ENCODE measurements at places on chromosomes 3 and 15. TPM values are rescaled to one million over a fixed set of nuclear protein-coding genes. Genes with fewer than 3 reads are reported as not detected.

GRCh38 chr15:72685301-72685924 is 569 bp downstream of the HIGD2B start:
- peak overlapping the region; percentile 58 for H3K4me3 ChIP-seq
- no peaks in the 10 kb centered on the region for H3K4me1 ChIP-seq
- DNase-seq, result no peak
- peak overlapping the region; percentile 96 for H3K27ac ChIP-seq

The GP5 gene
- total RNA-seq, result 0.25 TPM

DNA sequence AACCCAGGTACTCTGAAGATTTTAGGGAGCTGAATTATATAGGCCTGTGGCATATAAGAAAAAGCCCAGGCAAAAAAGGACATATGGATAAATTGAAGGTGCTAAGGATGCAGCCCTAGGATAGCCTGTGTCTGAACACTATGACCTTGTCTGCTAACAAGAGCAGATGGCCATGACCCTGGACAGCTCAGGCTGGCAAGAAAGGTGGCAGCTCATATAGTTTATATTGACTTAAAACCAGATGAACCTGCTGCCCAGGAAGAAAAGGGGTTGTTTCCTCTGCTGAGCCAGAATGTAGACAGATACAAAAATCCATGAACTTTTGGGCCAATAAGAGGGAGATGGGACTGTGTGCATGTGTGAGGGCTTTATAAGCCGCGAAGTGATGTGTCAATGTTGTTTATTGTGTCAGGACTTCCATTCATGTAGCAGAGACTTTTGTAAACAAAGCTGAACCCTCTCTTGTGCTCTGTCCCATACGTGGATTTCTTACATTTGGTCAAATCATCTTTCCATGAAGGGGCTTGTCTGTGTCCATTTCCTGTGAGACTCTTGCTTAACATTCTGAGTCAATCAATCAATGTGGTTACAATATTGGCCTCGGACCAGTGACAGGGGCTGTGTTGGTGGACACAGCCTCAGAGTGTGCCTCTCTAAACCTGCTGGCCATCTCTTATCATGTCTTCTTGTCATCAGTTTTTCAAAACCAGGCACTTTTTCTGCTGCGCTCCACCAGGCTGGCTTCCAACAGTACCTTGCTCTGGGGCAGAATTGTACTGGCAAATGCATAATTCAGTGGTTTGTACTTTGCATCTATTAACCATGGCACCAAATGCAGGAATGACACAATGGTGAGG is 321.2 kb downstream of the WDR72 start:
- H3K27me3 ChIP-seq, result no peaks in the 10 kb centered on the region
- no peak for DNase-seq

The VEPH1 gene
- total RNA-seq, result 11.0 TPM

DNA sequence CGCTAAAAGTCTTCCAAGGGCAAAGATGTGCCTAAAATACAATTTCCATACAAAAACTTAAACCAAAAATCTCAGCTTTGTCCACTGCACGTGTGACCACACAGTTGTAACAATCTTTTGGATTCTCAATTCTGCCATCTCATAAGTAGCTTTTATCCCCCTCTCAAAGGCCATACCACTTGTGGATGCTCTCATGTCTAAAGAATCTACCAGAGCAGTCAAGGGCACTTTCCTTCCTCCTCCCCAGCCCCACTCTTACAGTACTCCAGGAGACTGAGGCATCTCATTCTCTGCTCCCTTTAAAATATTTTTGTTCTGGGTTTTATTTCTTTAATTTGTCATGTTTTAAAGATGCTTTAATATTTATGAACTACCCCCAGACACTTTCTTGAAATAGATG is 102.3 kb upstream of the PFN2 start:
- H3K4me1 ChIP-seq, result no peaks in the 10 kb centered on the region
- no peak overlapping the region for H3K27ac ChIP-seq
- DNase-seq, result no peak
- H3K4me3 ChIP-seq, result no peak overlapping the region
- H3K36me3 ChIP-seq, result no peaks in the 10 kb centered on the region

The FILIP1L gene
- total RNA-seq, result 22.7 TPM

The ARPIN gene
- total RNA-seq, result 13.3 TPM

The RASL12 gene
- 6.0 TPM for total RNA-seq

GRCh38 chr3:119405315-119405714 is 58.1 kb downstream of the TMEM39A start:
- H3K4me1 ChIP-seq, result no peaks in the 10 kb centered on the region
- no peak overlapping the region for H3K27ac ChIP-seq
- H3K27me3 ChIP-seq, result no peaks in the 10 kb centered on the region
- DNase-seq, result no peak
- H3K36me3 ChIP-seq, result no peaks in the 10 kb centered on the region

GRCh38 chr3:27633224-27633545 is 88.9 kb downstream of the EOMES start:
- H3K27ac ChIP-seq, result peak overlapping the region; percentile 65
- no peaks in the 10 kb centered on the region for H3K27me3 ChIP-seq
- peaks cover 11% of the 10 kb centered on the region for H3K4me1 ChIP-seq
- no peak for DNase-seq

- no peaks in the 10 kb centered on the region for H3K27me3 ChIP-seq
- no peaks in the 10 kb centered on the region for H3K36me3 ChIP-seq
- H3K27ac ChIP-seq, result no peak overlapping the region
- H3K4me3 ChIP-seq, result no peak overlapping the region
- DNase-seq, result no peak
Measured at GRCh38 chr3:190130696-190131095, 10.0 kb upstream of the P3H2 start.

The C3orf52 gene
- 64.5 TPM for total RNA-seq

GRCh38 chr3:12816521-12817342 is 20.3 kb downstream of the CAND2 start:
- no peaks in the 10 kb centered on the region for H3K36me3 ChIP-seq
- H3K4me3 ChIP-seq, result no peak overlapping the region
- no peak for DNase-seq
- H3K27me3 ChIP-seq, result no peaks in the 10 kb centered on the region
- H3K4me1 ChIP-seq, result no peaks in the 10 kb centered on the region
- H3K27ac ChIP-seq, result no peak overlapping the region

DNA sequence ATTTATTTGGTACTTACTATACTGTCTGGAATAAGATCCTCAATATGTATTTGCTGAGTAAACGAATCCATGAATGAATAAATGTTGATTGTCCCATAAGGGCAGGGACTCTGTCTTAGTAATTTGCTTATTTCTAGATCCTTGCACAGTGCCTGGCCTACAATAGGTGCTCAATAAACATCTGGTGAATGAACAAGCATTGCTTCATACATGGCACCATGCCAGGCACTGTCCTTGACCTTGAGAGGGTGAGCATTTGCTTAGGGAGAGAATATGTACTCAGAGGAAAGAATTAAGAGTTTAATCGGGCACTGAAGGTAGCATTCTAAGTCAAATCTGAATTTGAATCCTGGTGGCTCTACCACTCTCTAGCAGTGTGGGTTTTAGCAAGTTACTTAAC is 282.1 kb downstream of the THSD4 start:
- no peaks in the 10 kb centered on the region for H3K27me3 ChIP-seq
- H3K4me3 ChIP-seq, result no peak overlapping the region
- no peak for DNase-seq
- no peak overlapping the region for H3K27ac ChIP-seq

GRCh38 chr15:65916664-65917406 is 47.5 kb downstream of the RAB11A start:
- H3K27ac ChIP-seq, result no peak overlapping the region
- no peaks in the 10 kb centered on the region for H3K4me1 ChIP-seq
- H3K36me3 ChIP-seq, result 0 out of 2 replicates have a peak, but pooled peaks cover 1% of the 10 kb centered on the region

DNA sequence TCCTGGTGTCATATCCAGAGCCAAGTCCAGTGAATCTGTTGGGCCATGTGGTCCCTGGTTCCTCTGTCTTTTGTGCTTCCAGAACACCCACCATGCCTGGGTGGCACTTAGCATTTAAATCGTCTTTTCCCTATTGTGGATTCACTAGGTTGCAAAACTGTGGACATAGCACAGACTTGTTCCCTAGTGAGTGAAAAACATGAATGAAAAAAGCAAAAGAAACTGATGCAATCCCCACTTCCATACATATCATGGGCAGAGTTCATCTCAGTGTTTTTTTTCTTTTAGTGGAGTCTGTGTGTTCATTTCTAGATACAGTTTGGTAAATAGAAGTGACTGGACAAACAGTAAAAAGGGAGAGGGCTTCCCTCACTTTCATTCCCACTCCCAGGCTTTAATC is 170.5 kb downstream of the SLCO3A1 start:
- no peaks in the 10 kb centered on the region for H3K36me3 ChIP-seq
- no peaks in the 10 kb centered on the region for H3K4me1 ChIP-seq
- no peak for DNase-seq

The SCN5A gene
- total RNA-seq, result 0.30 TPM

GRCh38 chr3:50245831-50246516 is 10.0 kb downstream of the GNAI2 start:
- no peaks in the 10 kb centered on the region for H3K36me3 ChIP-seq
- H3K27me3 ChIP-seq, result no peaks in the 10 kb centered on the region
- H3K4me3 ChIP-seq, result no peak overlapping the region
- peak; percentile 81 for DNase-seq
- peaks cover 8% of the 10 kb centered on the region for H3K4me1 ChIP-seq

GRCh38 chr3:54888873-54889272 is 39.0 kb downstream of the LRTM1 start:
- H3K27me3 ChIP-seq, result no peaks in the 10 kb centered on the region
- no peak overlapping the region for H3K27ac ChIP-seq
- no peak overlapping the region for H3K4me3 ChIP-seq
- no peak for DNase-seq
- no peaks in the 10 kb centered on the region for H3K36me3 ChIP-seq

The COX5A gene
- total RNA-seq, result 318 TPM

GRCh38 chr3:37923569-37924040 is 61.9 kb downstream of the CTDSPL start:
- peaks cover 15% of the 10 kb centered on the region for H3K4me1 ChIP-seq
- H3K4me3 ChIP-seq, result no peak overlapping the region
- no peak for DNase-seq
- H3K36me3 ChIP-seq, result no peaks in the 10 kb centered on the region
- H3K27ac ChIP-seq, result no peak overlapping the region

- no peaks in the 10 kb centered on the region for H3K27me3 ChIP-seq
- DNase-seq, result no peak
- no peaks in the 10 kb centered on the region for H3K36me3 ChIP-seq
- no peak overlapping the region for H3K27ac ChIP-seq
- no peak overlapping the region for H3K4me3 ChIP-seq
Measured at GRCh38 chr3:136380530-136380929, 130.4 kb downstream of the PCCB start.

DNA sequence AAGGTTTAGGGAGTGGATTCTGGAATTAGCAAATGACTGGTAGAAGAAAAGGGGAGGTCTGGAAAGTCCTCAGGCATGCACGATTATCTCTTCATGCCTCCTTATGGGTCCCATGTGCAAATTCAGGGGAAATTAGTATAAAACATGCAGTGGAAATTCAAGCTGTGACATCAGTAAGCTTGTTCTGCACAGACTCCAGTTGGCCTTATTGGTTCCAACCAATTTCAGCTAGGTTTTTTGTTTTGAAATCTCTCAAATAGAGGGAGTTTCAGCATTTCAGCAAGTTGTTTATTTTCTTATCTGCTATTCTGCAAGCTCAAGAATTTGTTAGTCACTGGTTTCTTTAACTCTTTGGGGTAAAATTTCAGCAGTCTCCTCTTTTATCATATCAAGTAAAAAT is 774 bp upstream of the TMCO5A start:
- no peak overlapping the region for H3K27ac ChIP-seq
- H3K4me1 ChIP-seq, result peaks cover 4% of the 10 kb centered on the region
- no peak overlapping the region for H3K4me3 ChIP-seq
- no peaks in the 10 kb centered on the region for H3K27me3 ChIP-seq
- H3K36me3 ChIP-seq, result no peaks in the 10 kb centered on the region
- no peak for DNase-seq

- no peaks in the 10 kb centered on the region for H3K27me3 ChIP-seq
- H3K4me1 ChIP-seq, result 0 out of 2 replicates have a peak, but pooled peaks cover 8% of the 10 kb centered on the region
- H3K36me3 ChIP-seq, result peaks cover 5% of the 10 kb centered on the region
- DNase-seq, result no peak
Measured at GRCh38 chr3:184184546-184185230, 1.3 kb upstream of the ABCF3 start.

DNA sequence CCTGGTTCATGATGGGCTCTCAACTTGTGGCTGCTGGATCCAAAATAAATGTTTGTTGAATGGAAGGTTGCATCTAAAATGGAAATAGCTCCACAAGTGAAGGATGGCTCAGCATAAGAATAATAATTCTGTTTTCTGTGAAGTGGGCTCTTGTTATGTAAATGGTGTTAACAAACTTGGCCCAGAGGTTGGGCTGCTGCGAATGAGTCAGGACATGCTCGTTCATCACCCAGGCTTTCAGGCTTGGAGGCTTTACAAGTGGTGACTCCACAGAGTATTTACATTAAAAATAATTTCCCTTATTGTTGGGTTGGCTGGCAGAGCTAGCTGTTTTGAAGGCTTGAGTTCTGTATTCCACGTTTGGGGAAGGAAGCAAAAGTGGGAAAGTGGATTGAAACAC is 60.5 kb downstream of the ITGB5 start:
- H3K27me3 ChIP-seq, result no peaks in the 10 kb centered on the region
- no peak overlapping the region for H3K4me3 ChIP-seq
- DNase-seq, result no peak
- H3K36me3 ChIP-seq, result no peaks in the 10 kb centered on the region

- H3K27me3 ChIP-seq, result no peaks in the 10 kb centered on the region
- no peak overlapping the region for H3K4me3 ChIP-seq
- H3K4me1 ChIP-seq, result no peaks in the 10 kb centered on the region
Measured at GRCh38 chr3:43017593-43018195, 38.6 kb downstream of the GASK1A start.

DNA sequence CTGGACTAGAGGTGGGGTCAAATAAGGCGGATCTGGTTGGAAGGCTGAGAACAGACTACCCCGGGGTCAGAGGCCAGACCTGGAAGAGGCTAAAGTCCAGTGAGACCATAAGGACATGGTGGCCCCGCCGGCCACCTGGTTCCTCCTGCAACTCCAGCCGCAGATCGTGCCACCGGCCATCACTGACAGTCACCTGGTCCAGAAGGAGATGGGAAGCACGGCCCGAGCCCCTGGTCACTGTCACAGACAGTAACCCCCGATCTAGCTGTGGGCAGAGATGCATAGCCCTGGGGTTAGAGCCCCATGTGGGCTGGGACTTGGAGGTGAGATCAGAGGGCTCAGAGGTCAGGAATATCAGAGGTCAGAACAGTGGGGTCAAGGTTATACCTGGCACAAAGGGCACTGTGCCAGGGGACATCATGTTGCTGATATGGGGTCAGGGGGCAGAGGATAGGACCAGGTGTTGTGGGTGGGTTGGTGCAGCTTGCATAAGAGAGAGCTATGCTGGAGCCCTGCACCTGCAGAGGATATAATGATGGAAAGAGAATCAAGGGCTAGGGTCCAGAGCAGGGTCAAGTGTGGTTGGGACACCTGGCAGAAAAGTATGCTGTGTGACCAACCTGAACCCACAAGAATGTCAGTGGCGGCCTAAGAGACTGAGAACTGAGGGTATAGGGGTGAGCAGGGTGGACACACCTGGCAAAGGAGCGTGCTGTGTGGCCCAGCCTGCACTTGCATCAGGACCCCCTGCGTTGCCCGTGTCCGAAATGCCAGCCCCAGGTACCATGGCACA is 9.6 kb downstream of the CELSR3 start:
- no peak overlapping the region for H3K4me3 ChIP-seq
- no peaks in the 10 kb centered on the region for H3K4me1 ChIP-seq
- H3K36me3 ChIP-seq, result peaks cover 4% of the 10 kb centered on the region
- DNase-seq, result no peak
- H3K27me3 ChIP-seq, result no peaks in the 10 kb centered on the region
- H3K27ac ChIP-seq, result no peak overlapping the region

- H3K27ac ChIP-seq, result no peak overlapping the region
- no peak for DNase-seq
- no peak overlapping the region for H3K4me3 ChIP-seq
- H3K27me3 ChIP-seq, result no peaks in the 10 kb centered on the region
- H3K36me3 ChIP-seq, result no peaks in the 10 kb centered on the region
Measured at GRCh38 chr3:10933805-10934481, 58.6 kb upstream of the SLC6A1 start.

Measured in Caco-2 (cell line).